ENCODE measurements at places on chromosomes 4 and X. TPM values are rescaled to one million over a fixed set of nuclear protein-coding genes. Genes with fewer than 3 reads are reported as not detected.

DNA sequence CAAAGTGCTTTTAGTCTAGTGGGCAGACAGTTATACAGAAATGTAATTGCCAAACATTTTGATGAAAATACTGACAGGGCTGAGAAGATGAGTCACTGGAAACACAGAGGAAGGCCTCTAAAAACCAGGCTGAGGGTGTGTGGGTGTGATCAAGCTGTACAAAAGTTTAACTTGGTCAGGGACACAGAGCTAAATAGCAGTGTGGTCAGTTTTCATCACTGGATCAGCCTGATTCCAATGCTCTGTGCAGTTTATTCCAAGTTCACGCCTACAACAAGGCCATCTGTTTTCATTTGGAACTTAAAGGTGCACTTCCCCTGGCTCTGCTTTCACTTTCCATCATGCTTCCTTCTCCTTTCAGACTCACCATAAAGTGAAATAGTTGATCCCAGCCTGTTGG lies 10.6 kb downstream of the CENPVL3 start:
- no peak overlapping the region for H3K27ac ChIP-seq
- no peak overlapping the region for H3K4me3 ChIP-seq
- no peaks in the 10 kb centered on the region for H3K27me3 ChIP-seq
- H3K36me3 ChIP-seq = no peaks in the 10 kb centered on the region
- no peak for DNase-seq
- no peaks in the 10 kb centered on the region for H3K4me1 ChIP-seq

DNA sequence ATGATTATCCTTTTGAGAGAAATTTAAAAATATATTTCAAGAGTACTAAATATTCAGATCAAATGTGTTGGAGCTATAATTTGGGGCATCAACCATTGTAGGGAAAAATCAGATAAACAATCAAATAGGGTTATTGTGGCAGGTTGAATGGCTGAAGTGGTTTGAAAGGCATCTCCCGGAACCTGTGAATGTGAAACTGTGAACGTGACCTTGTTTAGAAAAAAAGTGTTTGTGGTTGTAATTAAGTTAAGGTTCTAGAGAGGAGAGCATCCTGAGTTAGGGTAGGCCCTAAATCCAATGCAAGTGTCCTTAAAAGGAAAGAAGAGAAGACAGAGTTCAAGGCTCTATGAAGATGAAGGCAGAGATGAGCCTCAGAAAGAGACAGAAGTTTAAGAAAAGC lies 37.4 kb downstream of the ADGRA3 start:
- no peaks in the 10 kb centered on the region for H3K27me3 ChIP-seq
- H3K4me1 ChIP-seq = peaks cover 1% of the 10 kb centered on the region
- no peak for DNase-seq
- H3K36me3 ChIP-seq = no peaks in the 10 kb centered on the region

DNA sequence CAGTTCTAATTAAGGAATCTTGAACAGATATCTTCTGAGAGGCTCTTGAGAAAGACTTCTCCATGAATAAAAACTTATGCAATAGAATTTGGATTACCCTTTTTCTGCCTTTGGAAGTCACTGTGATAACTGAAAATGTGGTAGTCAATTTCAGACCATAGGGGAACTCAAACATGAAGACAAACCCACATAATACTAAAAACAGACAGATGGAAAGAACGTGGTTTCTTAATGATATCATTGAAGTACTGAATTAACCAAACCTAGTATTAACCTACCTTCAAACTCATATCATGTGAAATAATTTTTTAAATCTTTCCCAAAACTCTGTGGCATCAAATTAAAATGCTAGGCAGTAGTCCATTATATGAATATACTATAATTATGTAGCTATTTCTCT lies 153.5 kb downstream of the CAMK2D start:
- H3K4me1 ChIP-seq = no peaks in the 10 kb centered on the region
- H3K27ac ChIP-seq = no peak overlapping the region
- H3K27me3 ChIP-seq = no peaks in the 10 kb centered on the region
- H3K4me3 ChIP-seq = no peak overlapping the region
- H3K36me3 ChIP-seq = no peaks in the 10 kb centered on the region

DNA sequence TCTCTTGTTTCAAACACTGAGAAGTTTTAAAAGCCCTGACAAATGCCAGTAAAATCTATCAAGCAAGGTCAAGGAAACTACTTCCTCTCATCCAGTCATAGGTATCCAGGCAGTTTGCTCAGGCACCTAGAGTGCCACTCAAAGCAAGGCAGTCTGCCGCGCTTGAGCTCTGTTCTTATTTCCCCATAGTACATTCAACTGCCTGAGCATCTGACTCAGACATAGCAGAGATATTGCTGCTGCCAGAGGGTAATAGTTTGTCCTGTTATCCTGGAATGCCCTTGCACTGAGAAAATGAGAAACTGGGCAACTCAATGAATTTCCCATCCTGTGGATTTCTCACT lies 16.1 kb upstream of the ATP8A1 start:
- H3K27me3 ChIP-seq = no peaks in the 10 kb centered on the region
- H3K27ac ChIP-seq = peak overlapping the region; percentile 31
- H3K36me3 ChIP-seq = no peaks in the 10 kb centered on the region
- peaks cover 7% of the 10 kb centered on the region for H3K4me1 ChIP-seq
- no peak overlapping the region for H3K4me3 ChIP-seq
- peak; percentile 76 for DNase-seq

The ZNF630 gene
- 4.0 TPM for total RNA-seq

The MAGEA8 gene
- total RNA-seq = not detected
